ENCODE measurements at places on chromosomes 1 and 21.

DNA sequence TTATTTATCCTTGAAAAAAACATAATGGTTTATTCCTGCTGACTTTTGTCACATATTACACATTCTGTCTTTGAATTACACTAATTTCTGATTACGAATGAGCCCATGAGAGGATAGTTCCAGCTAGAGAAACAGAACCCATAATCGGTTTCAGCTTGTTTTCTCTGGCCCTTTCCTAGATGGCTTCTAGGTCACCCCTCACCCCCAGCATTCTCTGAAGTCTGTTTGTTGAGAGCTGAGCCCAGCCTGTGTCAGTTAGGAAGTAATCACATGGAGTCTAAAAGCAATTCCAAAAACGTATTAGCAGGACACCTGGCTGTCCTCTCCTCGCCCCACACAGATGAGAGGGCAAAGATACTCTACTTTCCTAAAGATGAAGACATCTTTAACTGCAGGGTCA, 48.9 kb downstream of the KIAA1614 start:
- no peak for DNase-seq

- no peak for DNase-seq
These were observed 38.1 kb downstream of the TRIM62 start for GRCh38 chr1:33143698-33144097.

- no peak for DNase-seq
These were observed 29.9 kb upstream of the RPTN start for GRCh38 chr1:152188673-152189591.

- no peak for DNase-seq
These were observed 1.0 kb downstream of the CDKN2C start for GRCh38 chr1:50970931-50971582.

- no peak for DNase-seq
These were observed 2119.0 kb downstream of the MRPL39 start for GRCh38 chr21:23488245-23488644.

GRCh38 chr1:65425697-65426096, 5.2 kb downstream of the LEPR start:
- no peak for DNase-seq

- no peak for DNase-seq
These were observed 27.9 kb upstream of the NPL start for GRCh38 chr1:182761396-182762395.

- DNase-seq: peak; percentile 65
These were observed 38.7 kb downstream of the GPR161 start for GRCh38 chr1:168097921-168098528.

DNA sequence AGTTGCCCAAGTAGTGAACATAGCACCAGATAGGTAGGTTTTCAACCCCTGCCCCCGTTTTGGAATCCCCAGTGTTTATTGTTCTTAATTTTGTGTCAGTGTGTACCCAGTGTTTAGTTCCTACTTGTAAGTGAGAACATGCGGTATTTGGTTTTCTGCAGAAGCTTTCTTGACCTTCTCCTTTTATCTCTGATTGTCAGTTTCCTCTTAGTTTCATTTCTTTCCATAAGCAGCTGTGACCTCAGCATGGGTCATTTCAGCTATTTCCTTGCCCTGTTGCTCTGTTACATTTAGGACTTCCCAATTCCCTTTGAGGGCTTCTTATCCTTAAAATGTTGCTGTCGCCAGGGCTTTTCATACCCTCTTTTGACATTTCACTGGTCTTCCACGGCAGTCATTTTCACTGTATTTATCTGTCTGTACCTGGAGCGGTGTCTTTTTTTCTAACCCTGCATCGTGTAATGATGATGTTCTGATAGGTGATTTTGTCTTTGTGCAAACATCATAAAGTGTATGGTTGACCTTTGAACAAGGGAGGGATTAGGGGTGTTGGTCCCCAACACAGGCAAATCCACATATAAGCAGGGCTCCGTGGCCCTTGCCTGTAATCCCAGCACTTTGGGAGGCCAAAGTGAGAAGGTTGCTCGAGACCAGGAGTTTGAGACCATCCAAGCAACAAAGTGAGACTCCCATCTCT, 15.0 kb downstream of the ITSN1 start:
- no peak for DNase-seq

GRCh38 chr1:195576641-195577040, 1031.6 kb downstream of the KCNT2 start:
- no peak for DNase-seq

DNA sequence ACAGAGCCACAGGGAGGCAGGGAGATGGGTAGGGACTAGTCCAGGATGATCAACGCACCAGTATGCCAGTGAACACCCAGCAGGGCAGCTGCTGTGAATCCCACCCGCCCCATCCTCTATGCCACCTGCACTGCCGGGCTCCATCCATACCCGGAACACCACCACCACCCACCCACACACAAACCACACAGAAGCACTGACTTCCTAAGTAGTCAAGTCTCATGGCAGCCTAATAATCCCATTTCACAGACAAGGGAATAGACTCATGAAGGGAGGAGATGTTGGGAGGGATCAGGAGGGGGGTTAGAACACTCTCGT, 6.3 kb downstream of the DRAXIN start:
- DNase-seq: no peak

- DNase-seq: no peak
These were observed 516.7 kb downstream of the NPHP4 start for GRCh38 chr1:5475572-5475971.

DNA sequence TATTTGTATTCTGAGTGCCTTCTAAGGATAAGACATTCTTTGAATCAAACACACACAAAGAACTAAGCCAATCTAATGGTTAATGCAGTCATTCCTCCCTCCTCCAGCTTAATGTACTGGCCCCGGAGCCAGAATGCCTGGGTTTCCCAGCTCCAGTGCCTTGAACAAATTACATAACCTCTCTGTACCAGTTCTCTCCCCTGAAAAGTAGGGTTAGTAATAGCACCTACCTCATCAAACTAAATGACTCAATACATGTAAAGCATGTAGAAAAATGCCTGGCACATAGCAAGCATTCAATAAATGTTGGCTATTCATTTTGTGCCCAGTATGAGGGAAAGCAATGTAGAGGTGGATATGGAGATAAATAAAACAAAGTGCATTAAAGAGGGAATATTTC, 14.0 kb downstream of the C1orf52 start:
- no peak for DNase-seq

- DNase-seq: no peak
These were observed 3.3 kb upstream of the MX2 start for GRCh38 chr21:41358193-41359166.

DNA sequence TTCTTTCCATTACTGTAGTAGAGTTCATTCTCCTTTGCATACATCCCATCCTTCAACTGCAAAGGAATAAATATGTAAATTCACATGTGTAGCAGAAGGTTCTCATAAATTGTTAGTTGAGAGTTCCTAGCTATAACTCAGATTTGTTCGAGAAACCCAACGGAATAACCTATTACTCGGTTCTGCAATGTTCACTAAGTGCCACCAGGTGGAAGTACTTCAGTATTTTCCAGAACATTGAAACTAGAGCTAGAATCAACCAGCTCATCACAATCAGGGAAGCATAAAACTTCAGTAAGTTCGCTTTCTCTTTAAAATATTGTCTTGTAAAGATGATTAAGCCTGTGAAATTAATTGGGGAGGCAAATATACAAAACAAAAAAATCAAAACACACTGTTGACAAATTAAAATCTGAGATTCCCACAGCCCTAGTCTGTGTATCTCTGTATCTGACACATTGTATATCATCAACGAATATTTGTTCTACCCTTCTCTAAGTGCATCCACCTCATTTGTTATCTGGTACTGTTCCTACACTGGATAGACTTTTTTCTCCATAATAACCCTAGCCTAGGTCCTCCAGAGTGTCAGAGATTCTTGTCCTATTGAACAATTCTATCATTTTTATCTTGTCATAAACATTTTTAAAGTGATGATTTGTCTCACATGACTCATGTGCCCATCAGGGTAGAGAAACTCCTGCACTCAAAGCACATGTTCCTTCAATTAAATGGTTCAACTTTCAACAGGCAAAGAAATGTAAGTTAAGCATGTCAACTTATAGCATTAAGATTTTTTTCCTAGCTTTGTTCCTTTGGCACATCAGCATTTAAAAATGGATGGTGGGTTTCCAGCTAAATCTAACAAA, 31.9 kb downstream of the MROH9 start:
- no peak for DNase-seq

DNA sequence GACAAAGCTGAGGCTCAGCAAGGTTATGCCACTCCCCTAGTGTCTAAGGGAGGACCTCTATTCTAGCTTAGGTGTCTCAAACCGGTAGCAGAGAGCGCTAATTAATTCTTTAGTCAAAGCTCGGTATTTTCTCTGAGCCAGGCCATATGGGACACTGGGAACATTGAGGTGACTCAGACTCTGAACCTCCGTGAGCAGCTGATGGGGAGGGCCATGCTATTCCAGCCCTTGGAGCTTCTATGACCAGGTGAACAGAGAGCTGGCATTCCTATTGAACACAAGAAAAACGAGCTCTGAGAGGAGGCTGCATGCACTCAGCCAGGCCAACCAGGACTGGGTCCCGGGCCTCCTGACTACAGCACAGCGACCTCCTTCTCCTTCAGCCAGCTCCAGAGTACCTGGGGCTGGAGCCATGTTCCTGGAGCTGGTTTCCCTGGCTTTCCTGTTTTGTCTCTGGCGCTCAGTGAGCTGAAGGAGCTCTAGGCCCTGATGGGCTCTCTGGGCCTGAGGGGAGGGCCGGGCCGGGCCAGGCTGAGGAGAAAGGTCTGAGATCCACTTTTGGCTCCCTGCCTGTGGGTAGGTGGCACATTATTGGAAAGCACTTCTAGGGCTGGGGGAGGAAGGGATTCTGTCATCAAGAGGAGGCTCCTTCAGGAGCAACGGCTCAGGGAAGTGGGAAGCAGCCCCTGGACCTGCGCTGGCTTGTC, 37.0 kb downstream of the SLC9A1 start:
- DNase-seq: no peak

GRCh38 chr1:228929476-228930027, 194.3 kb downstream of the RHOU start:
- DNase-seq: no peak

DNA sequence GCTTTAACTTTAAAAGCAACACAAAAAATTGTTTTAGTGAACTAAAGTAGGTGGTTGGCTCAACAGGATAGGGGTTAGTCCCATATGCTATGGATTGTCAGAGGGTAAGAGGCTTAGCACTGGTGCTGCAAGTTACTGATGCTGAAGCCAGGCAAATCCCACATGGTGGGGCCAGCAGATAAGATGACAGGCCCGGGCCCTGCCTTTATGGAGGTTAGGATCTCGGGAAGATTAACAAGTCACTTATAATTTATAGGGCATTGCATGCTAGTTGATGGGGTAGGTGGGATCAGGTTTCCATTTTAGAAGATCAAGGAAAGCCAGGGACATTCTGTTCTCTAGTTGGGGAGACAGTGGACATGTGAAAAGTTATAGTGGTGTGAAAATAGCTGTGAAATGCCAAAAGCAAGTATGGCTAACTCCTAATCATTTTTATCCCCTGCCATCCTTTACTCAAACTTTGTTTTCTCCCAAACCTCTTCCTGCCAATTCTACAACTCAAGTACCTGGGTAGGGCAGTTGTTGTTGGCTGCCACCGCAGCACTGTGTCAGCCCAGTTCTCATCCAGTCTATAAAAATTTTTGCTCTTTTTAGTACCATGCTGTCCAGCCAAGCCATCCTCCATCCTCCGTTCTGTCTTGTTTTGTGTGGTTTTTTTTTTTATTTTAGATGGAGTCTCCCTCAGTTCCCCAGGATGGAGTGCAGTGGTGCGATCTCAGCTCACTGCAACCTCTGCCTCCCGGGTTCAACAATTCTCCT, 10.3 kb downstream of the CHAF1B start:
- DNase-seq: no peak

GRCh38 chr1:183315991-183316758, 102.0 kb downstream of the NMNAT2 start:
- no peak for DNase-seq

DNA sequence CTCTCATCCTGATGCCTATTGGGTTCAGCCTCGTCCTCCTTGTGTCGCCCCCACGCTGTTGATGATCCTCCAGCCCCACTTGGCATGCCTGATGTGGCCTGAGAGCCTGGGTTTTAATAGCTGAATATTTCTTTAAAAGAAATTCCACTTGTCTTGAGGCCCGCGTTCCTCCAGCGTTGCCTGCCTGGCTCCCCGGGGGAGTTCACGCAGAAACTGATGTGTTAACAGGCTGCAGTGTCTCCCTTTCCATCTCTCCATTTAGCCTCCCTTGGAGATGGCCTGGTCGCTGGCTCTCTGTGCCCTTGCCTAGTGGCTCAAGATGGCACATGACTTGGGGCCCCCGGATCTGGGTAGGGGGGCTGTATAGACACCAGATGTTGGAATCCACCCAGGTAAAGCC, 9.5 kb downstream of the ACTL8 start:
- no peak for DNase-seq

- no peak for DNase-seq
These were observed 759 bp downstream of the SMYD3 start for GRCh38 chr1:246506367-246506673.

DNA sequence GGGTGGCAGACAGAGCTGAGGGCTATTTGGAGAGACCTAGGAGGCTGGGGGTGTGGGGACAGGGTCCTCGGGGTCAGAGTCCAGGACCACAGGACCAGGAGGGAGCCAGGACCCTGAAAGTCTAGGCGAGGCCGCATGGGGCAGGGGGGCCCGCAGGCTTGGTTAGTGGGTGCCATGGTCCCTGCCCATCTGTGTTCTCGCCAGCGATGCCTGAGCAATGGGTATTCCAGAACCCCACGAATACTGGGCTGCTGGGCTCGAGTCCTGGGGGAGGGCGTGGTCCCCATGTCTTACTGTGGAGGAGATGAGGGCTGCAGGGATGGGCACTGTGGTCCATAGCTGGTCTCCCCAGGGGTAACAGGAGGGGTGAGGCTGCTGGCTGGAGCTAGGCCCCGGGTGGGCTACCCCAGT, 2.0 kb downstream of the KRTAP10-6 start:
- DNase-seq: no peak

GRCh38 chr1:159008744-159009188, 941 bp upstream of the IFI16 start:
- no peak for DNase-seq

DNA sequence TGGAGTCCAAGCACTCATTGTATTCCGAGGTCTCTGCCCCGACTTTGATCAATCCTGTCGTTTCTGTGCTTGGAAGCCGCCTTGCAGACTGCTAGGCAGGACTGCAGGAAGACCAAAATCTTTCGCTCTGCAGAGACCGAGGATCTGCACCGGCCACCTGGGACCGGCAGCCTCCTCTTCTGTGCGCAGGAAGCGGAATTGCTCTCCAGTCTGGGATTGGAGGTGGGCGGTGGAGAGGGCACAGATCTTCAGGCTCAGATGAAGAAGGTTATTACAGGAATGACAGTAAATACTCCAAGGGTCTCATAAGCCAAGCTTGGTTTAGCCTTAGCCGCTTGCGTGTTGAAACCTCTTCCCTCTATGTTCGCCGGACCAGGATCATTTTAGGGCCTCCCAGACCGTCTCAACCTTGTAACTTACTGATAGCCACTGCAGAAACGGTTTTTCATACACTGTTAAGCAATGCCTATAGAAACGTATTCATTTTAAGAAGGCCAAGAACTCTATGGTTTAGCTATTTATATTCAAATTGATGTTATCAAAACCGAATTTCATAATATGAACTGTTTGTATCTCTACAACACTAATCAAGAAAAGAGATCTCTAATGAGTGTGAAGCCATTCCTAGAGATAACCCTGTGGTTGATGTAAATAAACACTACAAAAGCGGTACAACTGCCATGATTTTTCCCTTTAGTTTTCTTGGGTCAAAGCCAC, 1.1 kb downstream of the MIA3 start:
- no peak for DNase-seq

- DNase-seq: peak; percentile 54
These were observed 137.8 kb upstream of the AJAP1 start for GRCh38 chr1:4516596-4516995.
